ENCODE measurements at places on chromosomes 6 and 20. TPM values are rescaled to one million over a fixed set of nuclear protein-coding genes. Genes with fewer than 3 reads are reported as not detected.

ARMH2 gene
- 0.31 TPM for total RNA-seq

FOXQ1 gene
- total RNA-seq, result not detected

RXRB gene
- 89.0 TPM for total RNA-seq

CLVS2 gene
- not detected for total RNA-seq

PTK6 gene
- 0.57 TPM for total RNA-seq

DNA sequence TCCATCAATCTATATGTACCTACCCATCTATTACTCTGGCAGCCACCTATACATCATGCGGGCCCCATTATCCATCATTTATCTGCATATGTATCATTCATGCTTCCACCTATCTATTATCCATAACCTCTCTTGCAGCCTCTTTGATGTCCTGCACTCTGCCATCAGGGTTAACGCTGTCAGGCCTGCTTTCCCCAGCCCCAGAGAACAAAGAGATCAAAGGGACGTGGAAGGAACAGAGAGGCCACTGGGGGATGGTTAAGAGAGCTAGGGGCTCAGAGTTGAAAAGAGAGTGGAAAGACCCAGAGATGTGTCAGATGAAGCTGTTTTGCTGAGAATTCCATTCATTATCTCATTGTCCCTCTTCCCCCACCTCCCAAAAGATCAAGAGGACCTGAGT, 67.3 kb upstream of the CCDC167 start:
- DNase-seq, result no peak

DNA sequence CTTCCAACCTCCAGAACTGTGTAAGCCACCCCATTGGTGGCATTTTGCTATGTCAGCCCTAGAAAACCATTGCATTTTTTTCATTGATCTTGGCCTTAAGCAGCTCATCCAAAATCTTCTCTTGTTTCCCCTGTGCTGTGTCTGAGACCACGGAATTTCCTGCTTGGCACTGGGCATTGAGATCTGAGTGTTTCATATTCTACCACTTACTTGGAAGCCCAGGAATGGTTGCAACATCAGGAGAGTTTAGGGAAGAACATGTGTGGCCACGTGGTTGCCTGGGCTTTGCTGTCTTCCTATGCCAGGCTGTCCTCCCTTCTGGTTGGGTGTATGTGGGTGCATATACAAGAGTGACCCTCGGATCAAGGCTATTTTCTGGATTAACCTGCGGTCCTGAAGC, 139.3 kb upstream of the PMEPA1 start:
- DNase-seq, result no peak

- DNase-seq, result no peak
Observed at GRCh38 chr20:6664574-6664973, 102.9 kb upstream of the BMP2 start.

GRCh38 chr20:59948212-59948611, 8.0 kb downstream of the FAM217B start:
- DNase-seq, result no peak

GRCh38 chr20:23034721-23035671, at the start of gene SSTR4:
TSS of gene SSTR4 (plus strand) at chr20:23035312. CDS start at chr20:23035484, 172 bp downstream.
- no peak for DNase-seq

DNA sequence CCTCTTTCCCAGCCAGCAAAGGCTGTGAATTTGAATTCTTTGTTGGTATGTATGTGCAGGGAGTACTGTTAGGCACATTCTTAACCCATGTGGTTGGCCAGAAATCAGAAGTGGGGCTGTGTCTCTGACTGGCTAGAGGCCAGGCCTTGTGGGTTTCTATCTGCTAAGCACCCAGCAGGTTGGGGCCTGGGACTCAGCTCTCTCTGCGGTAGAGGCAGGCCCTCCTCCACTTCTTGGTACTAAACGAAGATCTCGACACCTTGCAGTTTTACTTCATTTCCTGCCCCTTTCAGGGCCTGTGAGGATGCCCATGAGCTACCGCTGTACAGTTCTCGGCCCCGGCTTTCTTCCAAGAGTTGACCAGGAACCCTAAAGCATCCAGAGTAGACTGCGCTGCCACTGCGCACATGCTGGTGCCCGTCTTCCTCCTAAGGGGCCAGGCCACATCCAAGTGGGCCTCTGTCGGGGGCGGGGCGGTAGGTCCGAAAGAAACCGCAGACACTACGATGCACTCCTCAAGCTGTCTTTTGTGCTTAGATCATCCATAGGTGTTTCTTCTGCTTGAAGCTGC, 51.1 kb downstream of the TCP11 start:
- DNase-seq, result no peak

DNA sequence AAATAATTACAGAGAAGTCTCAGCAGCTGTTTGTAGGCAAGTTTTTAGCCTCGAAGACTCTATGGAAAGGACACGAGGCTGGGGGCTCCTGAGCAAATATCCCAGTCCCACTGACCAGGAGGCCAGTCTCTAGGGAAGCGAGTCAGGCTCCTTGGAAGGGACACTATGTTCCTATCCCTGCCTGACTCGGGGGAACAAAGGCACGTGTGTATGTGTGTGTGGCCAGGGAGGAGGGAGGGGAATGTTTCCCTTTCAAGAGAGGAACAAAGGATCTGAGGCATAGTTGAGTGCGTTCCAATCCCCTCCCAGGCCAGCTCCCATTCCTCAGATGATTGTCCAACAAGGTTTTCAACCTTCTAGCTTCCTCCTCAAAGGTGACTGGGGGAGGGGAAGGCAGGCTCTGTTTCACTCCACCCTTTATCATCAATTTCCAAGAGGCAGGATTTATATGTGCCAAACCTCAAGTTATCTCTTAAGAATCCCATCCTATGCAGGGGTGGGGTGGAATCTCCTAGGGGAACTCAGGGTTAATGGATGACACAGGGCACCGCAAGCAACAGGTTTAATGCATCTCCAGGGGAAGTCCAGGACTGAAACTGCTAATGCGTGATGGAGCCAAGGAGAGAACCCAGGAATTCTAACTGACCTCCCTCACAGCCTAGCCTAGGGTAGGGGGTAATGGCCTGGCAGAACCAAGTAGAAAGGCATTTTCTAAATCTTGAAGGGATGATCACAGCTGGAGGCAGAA, 9.9 kb downstream of the BCL2L1 start:
- no peak for DNase-seq

GRCh38 chr6:25312034-25312620, 33.0 kb downstream of the CARMIL1 start:
- no peak for DNase-seq

DNA sequence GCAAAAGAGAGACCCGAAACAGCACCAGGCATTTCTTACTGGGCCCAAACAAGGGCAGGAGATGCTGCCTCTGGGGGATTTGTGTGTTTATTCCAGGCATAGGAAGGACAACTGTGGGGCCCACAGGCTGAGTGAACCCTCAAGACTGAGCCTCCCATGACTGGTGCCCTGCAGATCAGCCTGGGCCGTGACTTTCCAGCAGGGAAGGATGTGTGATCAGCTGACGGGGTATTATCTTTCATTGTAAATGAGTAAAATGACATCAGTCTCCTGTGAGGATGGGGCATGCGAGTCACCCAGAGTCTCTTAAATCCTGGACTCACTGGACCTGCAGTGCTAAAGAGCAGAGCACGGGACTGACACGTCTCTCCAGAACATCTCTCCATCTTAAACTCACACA, 3.9 kb upstream of the TEAD3 start:
- DNase-seq, result no peak

DNA sequence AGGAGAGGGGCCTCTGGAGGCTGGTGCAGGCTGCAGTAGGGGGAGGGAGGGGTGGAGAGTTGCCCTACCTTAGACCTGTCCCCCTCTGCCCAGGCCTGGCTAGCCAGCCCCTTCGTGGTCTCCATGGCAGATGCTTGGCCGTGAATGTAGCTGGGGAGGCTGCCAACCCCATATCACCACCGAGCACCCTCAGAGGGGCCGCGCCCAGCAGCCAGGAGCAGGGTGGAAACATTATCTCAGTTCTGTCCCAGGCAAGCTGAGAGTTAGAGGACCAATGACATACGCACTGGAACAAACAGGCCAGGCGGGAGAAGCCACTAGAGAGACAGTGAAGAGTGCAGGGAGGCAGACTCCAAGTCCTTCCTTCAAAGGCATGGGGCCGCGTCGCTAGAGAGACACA, 66.5 kb downstream of the LRFN2 start:
- DNase-seq, result no peak

- DNase-seq, result no peak
Observed at GRCh38 chr20:24653306-24653705, 183.9 kb downstream of the SYNDIG1 start.

DNA sequence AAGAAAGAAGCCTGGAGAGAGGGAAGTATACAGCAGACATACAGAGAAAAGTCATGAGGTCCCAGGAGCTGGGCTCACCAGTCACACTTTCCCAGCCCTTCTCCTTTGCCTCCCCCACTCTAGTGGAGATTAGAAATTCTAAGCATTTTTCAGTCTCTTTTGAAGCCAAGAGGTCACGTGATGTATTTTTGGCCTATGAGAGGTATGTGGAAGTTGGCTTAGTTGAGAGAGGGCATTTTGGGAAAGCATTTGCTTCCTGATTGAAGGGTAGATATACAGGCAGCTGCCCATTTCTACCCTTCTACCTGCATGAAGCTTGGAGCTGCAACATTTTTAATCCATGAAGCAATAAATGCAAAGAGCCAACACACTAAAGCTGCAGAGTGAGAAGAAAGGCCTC, 106.0 kb upstream of the TNFAIP3 start:
- no peak for DNase-seq

Measured in activated naive CD4-positive, alpha-beta T cell treated with anti-CD3 and anti-CD28 coated beads, Interleukin-2, amount 50 U/mL, for 72 hours (primary cell).